Nasal cavity respiratory epithelium epithelial cell of viscerocranial mucosa (primary cell): ENCODE measurements at places on chromosomes 3 and 15. TPM values are rescaled to one million over a fixed set of nuclear protein-coding genes. Genes with fewer than 3 reads are reported as not detected.

The ALDH1L1 gene
- 1.0 and 21.5 TPM in 2 replicates for total RNA-seq

The MYO5A gene
- total RNA-seq: 56.9 and 60.5 TPM in 2 replicates

The ZMYND10 gene
- total RNA-seq: 0.21 and 0.34 TPM in 2 replicates

The AHSG gene
- not detected in 2 replicates for total RNA-seq

The ADAMTSL3 gene
- total RNA-seq: under 0.01 and 0.07 TPM in 2 replicates

The EPHA3 gene
- 0.14 TPM in 1 of 2 replicates, not detected in the other for total RNA-seq

The SMCO1 gene
- total RNA-seq: not detected in 2 replicates

The SNX22 gene
- total RNA-seq: under 0.01 and 0.07 TPM in 2 replicates

The SOX2 gene
- 2.7 and 6.6 TPM in 2 replicates for total RNA-seq

The MOBP gene
- total RNA-seq: not detected in 2 replicates

The UBE2E2 gene
- total RNA-seq: 44.1 and 91.2 TPM in 2 replicates

The NMD3 gene
- total RNA-seq: 99.0 and 107 TPM in 2 replicates

The SRGAP3 gene
- total RNA-seq: 11.3 and 20.3 TPM in 2 replicates

The SNTN gene
- total RNA-seq: not detected in 2 replicates

The ITGA11 gene
- total RNA-seq: under 0.01 TPM in 1 of 2 replicates, not detected in the other

The MAPKBP1 gene
- 26.0 and 46.6 TPM in 2 replicates for total RNA-seq

The CLDN18 gene
- total RNA-seq: not detected in 2 replicates

The MEX3B gene
- total RNA-seq: 0.34 and 2.3 TPM in 2 replicates

The CHRFAM7A gene
- total RNA-seq: 0.36 TPM in 1 of 2 replicates, not detected in the other

The RTP4 gene
- under 0.01 and 1.1 TPM in 2 replicates for total RNA-seq

The GALNT15 gene
- 0.07 and 0.34 TPM in 2 replicates for total RNA-seq

The KIF15 gene
- total RNA-seq: 0.50 and 0.68 TPM in 2 replicates

The SUCNR1 gene
- total RNA-seq: not detected in 2 replicates

The SAMD7 gene
- not detected in 2 replicates for total RNA-seq

The TMA7 gene
- 224 and 359 TPM in 2 replicates for total RNA-seq

The DPPA4 gene
- not detected in 2 replicates for total RNA-seq

The DUOXA1 gene
- total RNA-seq: 36.2 and 50.6 TPM in 2 replicates

The DNAH1 gene
- total RNA-seq: 0.68 and 1.9 TPM in 2 replicates

The DISP2 gene
- under 0.01 and 0.21 TPM in 2 replicates for total RNA-seq

The SLC22A13 gene
- 0.34 and 0.43 TPM in 2 replicates for total RNA-seq

The RPL39L gene
- 11.2 and 21.2 TPM in 2 replicates for total RNA-seq

The AMIGO3 gene
- total RNA-seq: not detected in 2 replicates
